ENCODE measurements at places on chromosomes 5 and 9. TPM values are rescaled to one million over a fixed set of nuclear protein-coding genes. Genes with fewer than 3 reads are reported as not detected.

DNA sequence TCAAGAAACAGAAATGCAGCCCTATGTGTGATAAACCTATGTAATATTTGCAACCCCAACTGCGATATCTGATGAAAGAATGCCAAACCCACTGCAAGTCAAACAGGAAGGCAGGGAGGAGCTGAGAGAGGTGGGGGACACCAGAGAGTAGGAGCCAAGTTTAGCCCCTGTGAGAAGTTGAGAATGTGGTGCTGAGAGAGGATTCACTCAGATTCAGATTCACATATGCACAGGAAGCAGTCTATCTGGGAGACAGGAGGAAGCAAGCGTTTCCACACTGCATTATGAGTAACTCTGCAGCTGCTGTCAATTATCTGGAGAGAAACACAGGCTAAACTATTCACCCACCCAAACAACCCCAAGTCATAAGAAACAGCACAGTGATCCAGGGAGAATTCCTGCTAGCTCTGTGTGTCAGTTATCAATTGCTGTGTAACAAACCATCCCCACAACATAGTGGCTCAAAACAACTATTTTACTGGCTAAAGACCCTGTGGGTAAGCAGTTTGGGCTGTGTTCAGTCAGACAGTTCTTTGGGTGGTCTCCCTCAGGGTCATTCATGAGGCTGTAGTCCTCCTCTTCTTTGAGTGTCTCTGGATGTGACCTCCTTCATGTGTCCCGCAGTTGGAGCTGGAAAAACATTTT is 161.9 kb upstream of the RAI14 start:
- DNase-seq, result no peak

- no peak for DNase-seq
These were observed 14.3 kb upstream of the GPX3 start for GRCh38 chr5:151005950-151006576.

- DNase-seq, result no peak
These were observed 105.5 kb downstream of the FEM1C start for GRCh38 chr5:115439042-115439441.

GRCh38 chr9:135714242-135715055 is 12.5 kb downstream of the KCNT1 start:
- no peak for DNase-seq

DNA sequence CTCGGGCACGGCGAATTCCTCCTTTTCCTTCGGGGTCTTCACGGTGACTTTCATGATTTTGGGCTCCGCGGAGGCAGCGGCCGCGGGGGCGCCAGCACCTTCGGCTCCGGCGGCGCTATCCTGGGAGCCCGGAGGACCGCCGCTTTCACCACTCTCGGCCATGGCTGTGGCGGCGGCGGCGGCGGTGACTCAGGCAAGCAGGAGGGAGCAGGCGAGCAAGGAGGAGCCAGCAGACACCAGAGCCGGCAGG is 315 bp downstream of the UBQLN1 start:
- DNase-seq, result peak; percentile 84

DNA sequence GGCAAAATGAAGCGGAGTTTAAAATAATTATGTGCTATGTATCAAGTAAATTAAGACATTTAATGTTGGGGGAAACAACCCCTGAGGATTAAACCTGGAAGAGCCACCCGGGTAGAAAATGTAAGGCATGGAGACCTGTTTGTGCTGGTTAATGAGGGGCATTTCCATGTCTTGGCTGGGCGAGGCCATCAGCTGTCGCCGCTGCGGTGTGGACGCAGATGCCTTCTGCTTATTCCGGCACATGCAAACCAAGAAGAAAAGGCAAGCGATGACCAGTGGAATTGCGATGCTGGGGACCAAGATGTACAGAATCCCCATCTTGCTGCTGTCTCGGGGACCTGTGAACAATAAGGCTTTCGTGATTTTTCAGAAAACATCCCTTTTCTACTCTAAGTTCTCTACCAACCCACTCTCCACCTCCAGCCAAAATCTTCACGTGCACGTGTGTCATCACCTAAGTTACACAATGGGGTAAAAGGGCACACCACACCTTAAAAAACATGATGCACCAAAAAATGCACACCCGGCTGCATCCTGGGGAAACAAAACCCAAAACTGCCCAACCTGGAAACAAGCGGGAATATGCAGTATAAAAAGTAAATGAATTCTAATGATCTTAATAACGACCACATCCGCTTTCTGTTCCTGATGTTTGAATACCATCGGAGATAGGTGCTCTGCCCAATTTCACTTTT is 223.5 kb downstream of the ROR2 start:
- DNase-seq, result no peak

GRCh38 chr9:116074658-116075057 is 78.9 kb upstream of the PAPPA start:
- DNase-seq, result no peak

- DNase-seq, result peak; percentile 13
These were observed 52.3 kb downstream of the WDR36 start for GRCh38 chr5:111144352-111144930.

DNA sequence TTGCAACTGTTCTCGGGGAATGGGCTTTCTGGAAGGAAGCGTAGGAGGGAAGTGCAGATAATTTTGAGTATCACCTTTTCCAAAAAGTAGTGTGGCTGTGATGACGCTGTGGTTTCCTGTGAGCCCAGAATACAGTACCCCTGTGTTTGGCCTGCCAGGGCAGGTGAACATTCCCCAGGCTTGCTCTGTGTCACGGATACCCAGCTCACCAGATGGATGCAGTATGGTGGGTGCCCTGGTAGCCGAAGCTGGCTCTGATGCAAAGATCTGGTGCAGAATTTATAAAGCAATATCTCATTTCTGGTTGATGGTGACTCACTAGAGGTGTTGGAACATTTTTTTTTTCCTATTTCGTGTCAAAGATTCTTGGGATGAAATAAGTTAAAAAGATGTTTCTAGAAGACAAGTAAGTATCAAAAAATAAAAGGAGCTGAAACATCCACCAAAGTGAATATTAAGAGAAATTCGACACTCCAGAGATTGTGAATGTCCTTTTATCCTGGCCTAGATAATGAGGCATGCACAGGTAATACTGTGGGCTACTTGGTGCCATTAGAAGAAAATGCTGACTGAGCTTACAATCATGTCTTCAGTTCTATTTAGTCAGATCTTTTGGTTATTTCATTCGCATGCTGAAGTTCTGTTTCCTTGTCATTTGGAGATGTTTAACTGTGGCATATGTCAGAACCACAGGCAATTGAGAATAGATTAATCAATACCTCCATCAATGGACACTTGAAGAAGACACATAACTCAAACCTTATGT is 200.1 kb downstream of the GADD45G start:
- no peak for DNase-seq

GRCh38 chr9:94017939-94018531 is 62.9 kb upstream of the BARX1 start:
- no peak for DNase-seq

DNA sequence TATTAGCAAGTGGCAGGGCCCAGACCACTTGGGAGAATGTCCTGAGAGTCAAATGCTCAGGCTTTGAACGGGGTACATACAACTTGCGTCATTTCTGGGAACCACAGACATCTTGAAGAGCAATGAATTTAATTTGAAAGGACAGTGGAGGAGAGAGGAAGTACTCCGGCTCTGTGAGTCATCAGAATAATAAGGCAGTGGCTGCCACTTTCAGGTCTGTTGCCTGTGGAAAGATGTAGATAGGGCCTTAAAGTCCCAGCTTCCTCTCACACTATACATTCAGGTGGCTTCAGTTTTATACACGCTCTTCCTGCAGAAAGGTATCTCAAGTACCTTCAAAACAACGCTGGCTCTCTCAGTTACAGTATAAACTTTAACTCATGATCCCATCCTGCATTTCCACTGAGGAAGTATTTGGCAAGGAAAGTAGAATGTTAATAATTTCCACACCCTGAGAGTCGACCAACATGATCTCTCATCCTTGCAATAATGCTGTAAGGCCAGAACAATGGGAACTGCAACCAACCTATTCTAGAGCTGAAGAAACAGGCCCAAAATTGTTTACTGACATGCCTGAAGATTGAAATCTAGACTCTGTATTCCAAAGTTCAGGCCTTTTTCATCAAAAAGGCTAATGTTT is 6.8 kb upstream of the PRUNE2 start:
- DNase-seq, result peak; percentile 18

GRCh38 chr5:154221371-154221896 is 30.9 kb downstream of the GALNT10 start:
- peak; percentile 74 for DNase-seq

F12 gene
- total RNA-seq, result 7.9 TPM

ST8SIA4 gene
- total RNA-seq, result 34.1 TPM

GKAP1 gene
- total RNA-seq, result 4.4 TPM

PIP5KL1 gene
- 2.5 TPM for total RNA-seq
